Stimulated activated CD4-positive, alpha-beta T cell treated with anti-CD3 and anti-CD28 coated beads, Interleukin-2, amount 100 ng/mL, for 48 hours (primary cell): ENCODE measurements at places on chromosomes 7 and 10.

GRCh38 chr7:114997487-114998404, 75.9 kb downstream of the MDFIC start:
- no peak for DNase-seq

GRCh38 chr10:3835770-3836169, 50.8 kb upstream of the KLF6 start:
- no peak for DNase-seq

GRCh38 chr10:26944261-26944882, 83.6 kb upstream of the ABI1 start:
- no peak for DNase-seq

GRCh38 chr7:22216309-22216708, 140.6 kb downstream of the RAPGEF5 start:
- no peak for DNase-seq

GRCh38 chr7:26664274-26664673, 200.1 kb downstream of the SKAP2 start:
- DNase-seq: no peak

GRCh38 chr10:3336673-3337293, 164.2 kb upstream of the PITRM1 start:
- no peak for DNase-seq

GRCh38 chr10:75013007-75013406, 98.4 kb upstream of the SAMD8 start:
- DNase-seq: no peak
